NCI-H187 (cell line): ENCODE measurements at places on chromosomes 5 and 9.

- DNase-seq = no peak
These were observed 8.9 kb downstream of the IRF1 start for GRCh38 chr5:132481596-132482211.

- DNase-seq = no peak
These were observed 11.7 kb upstream of the CARNMT1 start for GRCh38 chr9:75039801-75040200.

DNA sequence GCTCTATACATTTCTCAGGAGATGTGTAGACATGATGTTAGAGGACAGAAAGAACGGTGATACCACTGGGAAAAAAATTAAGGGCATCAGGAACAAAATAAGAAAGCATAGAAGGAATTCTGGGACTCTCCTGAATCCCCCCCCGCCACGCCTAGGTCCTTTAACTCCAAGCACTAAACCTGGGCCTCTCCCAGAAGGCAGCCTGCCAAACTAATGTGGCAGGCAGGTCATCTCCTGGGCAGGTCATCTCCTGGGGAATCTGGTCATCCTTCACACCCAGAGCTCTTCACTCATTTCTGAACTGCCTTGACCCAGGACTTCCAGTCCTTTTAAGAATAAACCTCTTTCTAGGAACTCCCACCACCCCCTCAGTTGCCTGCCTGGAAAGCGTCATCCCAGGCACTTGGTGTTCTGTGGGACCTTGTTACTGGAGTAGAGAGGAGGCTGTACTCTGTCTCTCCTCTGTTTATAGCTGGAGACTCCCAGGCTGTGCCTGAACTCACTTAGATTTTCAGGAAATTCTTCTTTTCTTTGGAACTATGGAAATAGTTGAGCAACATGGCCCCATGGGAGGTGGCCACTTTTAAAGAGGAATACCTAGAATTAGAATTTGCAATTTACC, 24.1 kb downstream of the PSAT1 start:
- no peak for DNase-seq

- DNase-seq = no peak
These were observed 11.2 kb upstream of the COL5A1 start for GRCh38 chr9:134630393-134630790.

DNA sequence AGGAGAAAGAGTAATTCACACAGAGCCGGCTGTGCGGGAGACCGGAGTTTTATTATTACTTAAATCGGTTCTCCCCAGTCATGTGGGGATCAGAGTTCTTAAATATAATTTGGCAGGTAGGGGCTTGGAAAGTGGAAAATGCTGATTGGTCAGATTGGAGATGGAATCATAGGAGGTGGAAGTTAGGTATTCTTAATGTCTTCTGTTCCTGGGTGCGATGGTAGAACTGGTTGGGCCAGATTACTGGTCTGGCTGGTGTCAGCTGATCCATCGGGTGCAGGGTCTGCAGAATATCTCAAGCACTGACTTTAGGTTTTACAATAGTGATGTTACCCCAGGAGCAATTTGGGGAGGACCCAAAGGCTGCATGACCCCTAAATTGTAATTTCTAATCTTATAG, 4.6 kb upstream of the CERCAM start:
- DNase-seq = no peak

GRCh38 chr5:37375091-37375490, 4.0 kb upstream of the WDR70 start:
- DNase-seq = no peak

- DNase-seq = no peak
These were observed 107.5 kb downstream of the ROR2 start for GRCh38 chr9:91842358-91843049.

DNA sequence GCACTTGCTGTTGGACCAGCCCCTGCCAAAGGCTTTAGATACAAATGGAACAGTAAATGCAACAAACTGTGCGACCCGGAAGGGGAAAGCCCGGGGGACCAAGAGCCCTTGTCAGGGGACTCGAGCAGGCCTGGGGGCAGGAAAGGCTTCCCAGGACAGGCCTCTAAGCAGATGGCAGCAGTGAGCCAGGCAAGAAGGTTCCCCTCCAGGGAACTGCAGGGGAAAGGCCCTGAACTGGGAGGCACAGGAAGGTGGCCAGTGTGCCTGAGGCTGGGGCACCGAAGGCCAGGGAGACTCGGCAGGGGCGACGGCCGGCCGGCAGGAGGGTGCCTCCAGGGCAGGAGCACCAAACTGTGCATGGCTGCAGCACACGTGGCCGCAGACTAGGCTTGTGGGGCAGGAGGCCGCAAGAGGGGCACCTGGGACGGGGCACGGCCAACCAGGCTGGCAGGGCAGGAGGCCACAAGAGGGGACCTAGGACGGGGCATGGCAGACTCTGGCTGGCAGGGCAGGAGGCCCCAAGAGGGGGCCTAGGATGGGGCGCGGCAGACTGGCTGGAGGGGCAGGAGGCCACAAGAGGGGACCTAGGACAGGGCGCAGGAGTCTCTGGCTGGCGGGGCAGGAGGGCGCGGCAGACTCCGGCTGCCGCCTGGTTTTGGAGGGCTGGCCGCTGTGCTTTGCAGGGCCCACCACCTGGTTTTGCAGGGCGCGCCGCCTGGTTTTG, 10.0 kb downstream of the VAV2 start:
- DNase-seq = no peak

- no peak for DNase-seq
These were observed 2.5 kb downstream of the FST start for GRCh38 chr5:53482717-53483638.

- DNase-seq = no peak
These were observed 65.4 kb upstream of the GDNF start for GRCh38 chr5:37905230-37905629.

- no peak for DNase-seq
These were observed 354.8 kb downstream of the ENC1 start for GRCh38 chr5:74285675-74286280.

GRCh38 chr9:137866226-137867141, 11.1 kb upstream of the CACNA1B start:
- DNase-seq = no peak

GRCh38 chr9:107294756-107295155, 11.7 kb downstream of the RAD23B start:
- DNase-seq = no peak

- no peak for DNase-seq
These were observed 34.9 kb upstream of the PPP3R2 start for GRCh38 chr9:101629636-101630035.

DNA sequence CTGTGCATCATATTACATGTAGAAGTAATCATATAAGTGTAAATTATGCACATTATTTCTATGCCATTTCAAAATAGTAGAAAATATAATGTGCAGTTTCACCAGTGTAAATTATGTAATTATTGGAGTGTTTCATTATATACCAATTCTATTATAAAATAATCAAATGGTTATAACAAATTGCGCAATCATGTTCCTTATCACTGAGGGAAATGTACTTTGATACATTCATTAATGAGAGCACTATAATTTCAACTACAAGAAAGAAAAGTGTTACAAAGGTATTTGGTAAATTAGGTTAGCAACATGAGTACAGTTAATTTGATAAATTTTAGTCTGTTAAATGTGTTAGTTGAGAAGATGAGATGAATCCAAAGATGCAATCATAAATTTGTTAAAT, 421.5 kb upstream of the CDH10 start:
- no peak for DNase-seq

GRCh38 chr5:177557041-177557647, 2.8 kb upstream of the FAM193B start:
- no peak for DNase-seq

DNA sequence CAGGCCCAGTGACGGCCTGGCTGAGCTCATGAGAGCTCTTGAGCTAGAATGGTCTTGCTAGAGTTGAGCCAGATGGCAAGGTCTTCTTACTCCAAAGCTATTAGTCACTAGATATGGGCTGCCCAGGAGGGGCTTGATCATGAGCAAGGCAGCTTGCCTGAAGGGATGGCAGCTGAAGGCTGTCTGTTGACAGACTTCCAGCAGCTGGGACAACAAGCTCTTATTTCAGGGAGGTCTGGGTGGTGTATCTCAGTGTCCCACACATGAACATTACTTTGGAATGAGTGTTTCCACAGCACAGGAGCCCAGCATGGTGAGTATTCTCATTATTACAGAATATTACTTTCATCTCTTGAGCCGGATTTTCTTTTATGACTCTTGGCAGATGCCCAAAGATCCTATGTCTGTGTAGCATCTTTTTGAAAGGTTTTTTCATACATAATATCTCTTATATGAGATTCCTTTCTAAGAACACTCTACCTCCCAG, 414.1 kb downstream of the ARHGEF28 start:
- no peak for DNase-seq

DNA sequence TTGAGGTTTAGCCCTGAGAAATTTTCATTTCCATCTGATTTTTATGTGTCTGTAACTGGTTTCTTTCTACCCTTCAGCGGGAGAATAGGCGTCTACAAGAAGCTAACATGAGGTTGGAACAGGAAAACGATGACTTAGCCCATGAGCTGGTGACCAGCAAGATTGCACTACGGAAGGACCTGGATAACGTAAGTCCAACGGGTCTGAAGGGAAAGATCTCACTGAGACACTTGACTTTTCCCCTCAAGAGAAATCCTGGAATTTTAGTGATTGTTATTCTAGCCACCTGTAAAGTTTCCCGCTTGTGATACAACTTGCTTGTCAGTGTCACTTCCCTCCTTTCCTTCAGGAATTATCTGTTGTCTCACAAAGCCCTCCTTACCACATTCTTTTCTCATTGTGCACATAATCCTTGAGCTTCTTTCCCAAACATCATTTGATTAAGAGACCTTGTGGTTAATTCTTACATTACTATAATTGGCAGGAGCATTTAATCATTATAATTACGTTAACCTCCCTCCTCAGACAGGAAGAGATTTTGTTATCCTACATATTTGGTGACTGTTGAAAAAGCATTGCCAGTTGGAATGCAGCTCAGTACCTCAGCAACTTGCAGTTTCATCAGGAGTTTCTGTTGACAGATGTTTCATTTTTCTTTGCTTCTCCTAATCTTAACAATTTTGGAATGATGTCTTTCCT, 56.9 kb downstream of the GPR21 start:
- no peak for DNase-seq

- no peak for DNase-seq
These were observed 694.8 kb downstream of the SEMA5A start for GRCh38 chr5:8851101-8851500.

- no peak for DNase-seq
These were observed 32.6 kb downstream of the SPATA31D1 start for GRCh38 chr9:82021198-82021597.

- DNase-seq = no peak
These were observed 205.3 kb downstream of the SLCO4C1 start for GRCh38 chr5:102090770-102091169.

GRCh38 chr5:31066655-31067328, 126.7 kb upstream of the CDH6 start:
- no peak for DNase-seq

GRCh38 chr5:107235167-107235566, 435.6 kb downstream of the EFNA5 start:
- DNase-seq = no peak

- DNase-seq = no peak
These were observed 13.6 kb downstream of the ZBTB43 start for GRCh38 chr9:126818482-126818881.

- DNase-seq = no peak
These were observed 242.2 kb downstream of the FAM114A2 start for GRCh38 chr5:153796527-153796926.

DNA sequence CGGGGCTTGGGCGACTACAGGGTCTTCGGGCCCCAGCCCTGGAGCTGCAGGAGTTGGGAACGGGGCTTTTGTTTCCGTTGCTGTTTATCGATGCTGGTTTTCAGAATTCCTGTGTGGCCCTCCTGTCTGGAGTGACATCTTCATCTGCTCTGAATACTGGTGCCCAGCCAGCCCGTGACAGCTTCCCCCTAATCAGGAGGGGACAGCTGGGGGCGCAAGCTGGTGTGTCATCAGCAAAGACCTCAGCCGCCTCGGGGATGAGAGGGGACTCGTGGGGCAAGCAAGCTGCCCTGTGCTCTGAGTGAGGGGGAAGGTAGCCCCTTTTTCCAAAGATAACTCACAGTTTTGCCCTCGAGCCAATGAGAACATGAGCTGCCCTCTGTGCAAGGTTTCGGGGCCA, 110.7 kb downstream of the RXRA start:
- no peak for DNase-seq

GRCh38 chr5:149089796-149090195, 26.9 kb upstream of the SH3TC2 start:
- DNase-seq = no peak

GRCh38 chr9:91102269-91102668, 259.4 kb downstream of the AUH start:
- DNase-seq = no peak

DNA sequence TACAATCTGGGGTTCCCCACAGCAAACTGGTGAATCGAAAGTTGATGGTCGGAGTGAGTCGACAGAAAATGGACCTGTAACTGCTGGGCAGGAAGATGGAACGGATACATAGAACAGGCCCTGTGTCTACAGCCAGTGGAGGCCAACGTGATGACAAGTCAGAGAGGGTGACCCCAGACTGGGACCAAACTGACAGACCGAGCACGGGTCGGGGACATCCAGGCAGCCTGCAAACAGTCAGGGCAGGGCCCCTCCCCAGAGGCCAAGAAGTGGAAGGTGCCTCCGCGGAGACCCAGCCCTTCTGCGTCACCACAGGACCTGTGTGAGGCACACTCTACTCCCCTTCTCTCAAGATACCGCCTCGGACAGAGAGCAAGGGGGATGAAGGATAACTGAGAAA, 25.1 kb upstream of the FANCC start:
- no peak for DNase-seq

- DNase-seq = no peak
These were observed 64.0 kb downstream of the ERCC6L2 start for GRCh38 chr9:95939472-95939871.
